Fibroblast of villous mesenchyme (primary cell): ENCODE measurements at places on chromosomes 11 and 22. TPM values are rescaled to one million over a fixed set of nuclear protein-coding genes. Genes with fewer than 3 reads are reported as not detected.

ZNF280B gene
- 1.6 and 1.7 TPM in 2 replicates for total RNA-seq

MS4A4A gene
- total RNA-seq = not detected in 2 replicates

DDI1 gene
- under 0.01 TPM in 1 of 2 replicates, not detected in the other for total RNA-seq

CNIH2 gene
- 0.43 and 0.64 TPM in 2 replicates for total RNA-seq

MS4A6E gene
- total RNA-seq = not detected in 2 replicates
